ENCODE measurements at places on chromosomes 7 and 10.

DNA sequence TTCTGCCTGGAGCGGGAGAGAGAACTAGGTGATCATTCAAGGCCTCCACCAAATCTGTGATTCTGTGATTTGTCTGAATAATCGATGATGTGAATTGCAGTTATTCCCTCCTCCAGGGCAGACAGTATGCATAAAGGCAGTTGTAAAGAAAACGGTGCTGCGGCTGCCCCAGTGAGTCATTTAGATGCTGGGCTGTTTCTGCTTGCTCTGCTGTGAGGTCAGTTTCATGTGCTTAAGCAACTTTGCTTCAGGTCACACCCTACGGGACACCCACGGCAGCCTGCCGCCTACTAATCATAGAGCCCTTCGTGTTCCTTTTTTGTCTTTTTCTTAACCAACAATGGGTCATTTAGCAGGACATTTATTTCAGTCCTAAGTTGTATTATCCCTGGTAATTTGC lies 158.1 kb upstream of the PITRM1 start:
- DNase-seq: no peak

- no peak for DNase-seq
These were observed 3.5 kb upstream of the PRSS1 start for GRCh38 chr7:142745745-142746144.

GRCh38 chr10:51934373-51934772 lies 235.0 kb upstream of the CSTF2T start:
- DNase-seq: no peak

DNA sequence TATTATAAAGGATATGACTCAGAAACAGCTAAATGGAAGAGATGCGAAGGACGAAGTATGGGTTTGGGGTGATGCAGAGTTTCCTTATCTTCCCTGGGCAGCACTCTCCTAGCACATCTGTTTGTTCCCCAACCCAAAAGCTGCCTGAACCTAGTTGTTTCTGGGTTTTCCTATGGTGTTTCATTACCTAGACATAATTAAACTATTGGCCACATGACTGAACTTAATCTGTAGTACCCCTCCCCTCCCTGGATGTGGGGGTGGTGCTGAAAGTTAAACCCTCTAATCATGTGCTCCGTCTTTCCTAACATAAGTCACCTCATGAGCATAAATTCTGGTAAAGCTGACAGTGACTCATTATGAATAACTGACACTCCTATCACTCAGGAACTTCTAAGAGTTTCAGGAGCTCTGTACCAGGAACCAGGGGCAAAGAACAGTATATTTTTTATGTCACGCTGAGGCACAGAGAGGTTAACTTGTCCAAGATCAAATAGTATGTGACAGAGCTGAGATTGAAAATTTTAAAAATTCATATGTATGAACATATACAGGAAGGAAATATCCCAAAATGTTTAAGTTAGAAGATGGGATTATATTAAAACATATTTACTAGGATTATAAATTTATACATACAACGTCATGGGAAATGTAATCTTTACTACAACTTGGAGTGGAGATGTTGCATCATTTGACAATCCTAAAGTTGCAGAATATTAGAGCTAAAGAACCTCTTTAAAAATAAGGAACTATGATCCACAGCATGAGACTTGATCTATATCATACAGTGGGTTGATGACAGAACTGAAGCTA lies 4.8 kb downstream of the STRIP2 start:
- DNase-seq: no peak

GRCh38 chr7:77308792-77309191 lies 107.4 kb downstream of the GSAP start:
- no peak for DNase-seq

GRCh38 chr7:98168904-98169621 lies 42.2 kb upstream of the BHLHA15 start:
- DNase-seq: no peak

- DNase-seq: no peak
These were observed 187.0 kb upstream of the SLC26A5 start for GRCh38 chr7:103632972-103633371.

DNA sequence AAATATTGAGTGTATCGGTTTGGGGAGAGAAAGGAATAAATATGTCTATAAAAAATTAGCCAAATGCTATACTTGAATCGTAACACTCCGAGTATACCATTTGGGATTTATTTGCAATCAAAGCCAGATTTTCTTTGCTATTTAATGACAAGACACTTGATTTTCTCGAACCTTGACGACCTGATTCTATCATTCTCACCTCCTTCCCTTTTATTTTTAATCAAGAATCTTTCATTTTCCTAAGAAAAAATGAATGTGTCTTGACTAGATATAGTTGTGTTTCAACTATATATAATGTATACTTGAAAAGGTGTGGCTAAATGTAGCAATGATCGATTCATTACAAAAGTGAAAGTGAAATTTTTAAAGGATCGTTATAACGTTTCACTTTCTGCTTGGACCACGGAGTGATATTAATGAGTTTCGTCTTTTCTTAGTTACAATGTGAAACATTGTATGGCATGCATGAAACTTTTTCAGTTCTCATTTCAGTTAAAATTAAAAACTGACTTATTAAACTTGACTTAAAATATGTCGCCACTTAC lies 562 bp downstream of the NUB1 start:
- DNase-seq: no peak

DNA sequence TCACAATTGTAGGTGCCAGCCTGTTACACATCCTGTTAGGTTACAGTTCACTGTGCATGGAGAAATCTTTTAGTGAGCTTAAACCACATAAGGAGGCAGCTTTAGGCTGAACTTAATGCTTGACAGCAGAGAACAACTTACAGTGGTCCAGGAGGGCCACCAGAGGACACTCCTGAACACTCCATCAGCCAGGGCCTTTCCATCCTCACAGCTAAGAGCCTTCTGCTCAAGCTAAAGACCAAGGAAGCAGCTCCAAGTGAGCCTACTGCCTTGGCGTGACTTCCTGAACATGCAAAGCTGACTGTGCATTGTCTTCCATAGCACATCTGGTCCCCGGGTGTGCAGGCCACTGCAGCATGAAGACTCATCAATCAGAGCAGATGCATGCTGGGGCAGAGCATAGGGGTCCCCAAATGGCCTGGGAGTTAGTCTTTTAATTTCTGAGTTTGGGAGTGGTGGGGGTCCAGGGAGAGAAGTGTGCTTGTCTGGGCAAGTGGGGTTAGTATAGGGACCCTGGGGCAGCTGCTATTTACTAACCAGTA lies 105.0 kb downstream of the ZNF248 start:
- DNase-seq: no peak

DNA sequence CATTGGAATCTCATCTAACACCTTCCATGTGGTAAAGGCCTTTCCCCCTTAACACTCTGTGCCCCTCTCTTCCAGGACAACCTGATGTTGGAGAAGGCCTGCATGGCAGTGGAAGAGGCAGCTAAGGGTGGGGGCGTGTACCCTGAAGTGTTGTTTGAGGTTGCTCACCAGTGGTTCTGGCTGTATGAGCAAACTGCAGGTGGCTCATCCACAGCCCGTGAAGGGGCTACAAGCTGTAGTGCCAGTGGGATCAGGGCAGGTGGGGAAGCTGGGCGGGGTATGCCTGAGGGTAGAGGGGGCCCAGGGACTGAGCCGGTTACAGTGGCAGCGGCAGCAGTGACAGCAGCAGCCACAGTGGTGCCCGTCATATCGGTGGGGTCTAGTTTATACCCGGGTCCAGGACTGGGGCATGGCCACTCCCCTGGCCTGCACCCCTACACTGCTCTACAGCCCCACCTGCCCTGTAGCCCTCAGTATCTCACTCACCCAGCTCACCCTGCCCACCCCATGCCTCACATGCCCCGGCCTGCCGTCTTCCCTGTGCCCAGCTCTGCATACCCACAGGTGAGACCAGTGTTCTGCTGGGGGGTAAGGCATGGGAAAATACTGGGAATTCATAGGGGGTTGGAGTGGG lies 12.4 kb downstream of the NDST2 start:
- no peak for DNase-seq

GRCh38 chr10:30812018-30812851 lies 182.7 kb upstream of the LYZL2 start:
- DNase-seq: no peak

DNA sequence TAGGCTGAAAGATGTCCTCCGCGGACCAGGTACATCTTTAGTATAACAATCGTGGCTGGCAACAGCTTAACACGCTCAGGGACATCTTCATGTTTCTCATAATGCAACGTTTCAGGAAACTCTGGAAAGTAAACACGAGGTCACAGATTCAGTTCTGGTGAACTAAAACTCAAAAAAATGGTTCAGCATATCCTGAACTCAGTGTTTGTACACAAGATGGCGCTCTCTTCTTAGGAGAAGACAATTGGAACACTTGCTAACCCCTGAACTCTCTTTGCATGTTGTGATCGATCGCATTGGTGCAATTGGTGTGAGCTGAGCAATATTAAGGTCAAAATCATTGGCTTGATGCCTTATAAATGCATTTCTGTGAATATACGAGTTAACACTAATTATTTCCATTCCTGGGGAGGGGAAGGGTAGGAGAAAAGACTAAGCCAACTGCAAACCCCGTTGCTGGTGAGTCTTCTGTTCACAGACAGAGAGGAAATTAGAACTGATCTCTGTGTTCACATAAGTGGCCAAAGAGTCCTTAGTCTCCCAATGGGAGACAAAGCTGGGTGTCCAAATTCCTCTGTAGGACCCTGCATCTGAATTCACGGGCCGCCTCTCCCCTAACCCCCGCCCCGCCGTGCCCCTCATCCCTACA lies 52.6 kb upstream of the FAM180A start:
- peak; percentile 62 for DNase-seq

DNA sequence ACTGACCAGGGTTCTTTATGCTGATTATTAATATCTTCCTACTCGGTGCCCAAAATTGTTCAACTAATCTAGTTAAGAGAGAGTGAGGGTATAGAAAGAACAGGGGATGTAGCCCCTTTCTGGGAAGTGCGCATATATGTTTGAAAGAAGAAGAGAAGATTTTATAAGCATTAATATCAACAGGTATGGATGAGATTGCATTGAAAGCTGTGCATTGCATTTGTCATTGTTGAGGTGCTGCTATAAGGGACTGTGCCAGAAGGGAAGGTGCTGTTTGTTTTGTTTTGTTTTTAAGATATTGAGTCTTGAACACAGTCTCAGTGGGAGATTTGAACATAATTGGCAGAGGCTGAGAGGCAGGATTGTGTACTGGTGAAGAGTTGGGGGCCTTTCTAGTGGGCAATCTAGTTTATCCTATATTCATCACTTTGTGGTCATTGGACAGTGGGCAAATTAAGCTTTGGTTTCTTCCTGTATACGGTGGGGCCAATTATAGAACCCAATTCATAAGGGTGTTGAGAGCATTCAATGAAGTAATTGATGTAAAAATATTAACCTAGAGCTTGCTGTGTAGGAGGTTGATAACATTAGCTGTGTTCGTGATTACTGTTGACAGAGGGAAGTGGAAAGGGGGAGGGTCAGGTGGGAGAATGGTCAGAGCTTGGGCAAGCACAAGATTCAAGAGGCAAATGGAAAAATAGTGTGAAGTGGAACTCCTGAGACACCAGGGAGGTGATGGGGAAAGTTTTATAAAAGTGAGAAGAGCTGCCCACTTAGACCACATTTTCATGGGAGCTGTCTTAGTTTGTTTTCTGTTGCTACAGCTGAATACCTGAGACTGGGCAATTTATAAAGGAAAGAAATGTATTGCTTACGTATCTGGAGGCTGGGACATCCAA lies 19.9 kb upstream of the PCGF5 start:
- DNase-seq: no peak

DNA sequence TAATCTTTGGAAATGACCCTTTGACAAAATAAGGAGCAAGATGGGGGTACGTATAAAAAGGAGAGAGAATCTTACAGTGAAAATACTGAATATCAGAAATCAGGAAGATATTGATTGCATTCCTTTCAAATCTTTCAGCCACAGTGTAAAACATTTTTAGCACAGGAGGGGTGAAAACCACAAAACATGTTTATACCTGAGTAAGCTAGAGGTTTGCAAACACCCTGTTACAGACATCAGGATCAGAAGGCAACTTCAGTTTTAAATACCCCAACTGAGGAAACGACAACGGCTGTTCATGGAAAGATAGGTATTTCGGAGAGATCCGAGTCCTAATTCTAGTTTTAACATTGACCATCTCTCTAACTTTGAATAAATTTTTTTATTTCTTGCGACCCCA lies 69.1 kb upstream of the ITGB1 start:
- DNase-seq: no peak

DNA sequence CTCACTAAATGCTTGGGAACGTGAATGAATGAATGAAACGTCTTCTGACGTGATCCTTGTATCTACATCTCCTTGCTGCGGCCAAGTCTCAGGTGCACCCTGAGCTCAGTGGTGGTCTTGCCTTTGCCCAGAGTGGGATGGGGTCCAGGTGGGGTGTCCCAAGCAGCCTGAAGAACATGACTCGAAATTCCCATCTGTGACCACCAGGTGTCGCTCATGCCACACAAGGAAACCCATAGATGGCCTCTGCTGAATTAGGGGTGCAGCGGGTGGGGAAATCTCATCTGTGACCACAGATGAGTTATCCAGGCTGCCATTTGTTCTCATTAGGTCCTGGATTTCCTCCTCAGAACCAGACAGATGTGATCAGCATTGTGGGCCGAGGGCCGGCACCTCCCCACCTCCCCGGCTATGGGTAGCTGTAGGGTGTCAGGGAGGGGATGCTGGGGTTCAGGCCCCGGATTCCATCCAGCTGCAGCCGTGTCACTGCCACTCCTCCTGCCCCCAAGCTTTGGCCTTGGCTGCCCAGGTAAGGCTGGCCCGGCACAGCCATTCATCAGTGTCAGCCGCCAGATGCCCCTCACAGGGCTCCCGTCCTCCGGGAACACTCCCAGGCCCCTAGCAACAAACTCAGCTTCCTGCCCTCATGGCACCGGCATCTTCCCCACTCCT lies 21.0 kb upstream of the GNA12 start:
- peak; percentile 28 for DNase-seq

DNA sequence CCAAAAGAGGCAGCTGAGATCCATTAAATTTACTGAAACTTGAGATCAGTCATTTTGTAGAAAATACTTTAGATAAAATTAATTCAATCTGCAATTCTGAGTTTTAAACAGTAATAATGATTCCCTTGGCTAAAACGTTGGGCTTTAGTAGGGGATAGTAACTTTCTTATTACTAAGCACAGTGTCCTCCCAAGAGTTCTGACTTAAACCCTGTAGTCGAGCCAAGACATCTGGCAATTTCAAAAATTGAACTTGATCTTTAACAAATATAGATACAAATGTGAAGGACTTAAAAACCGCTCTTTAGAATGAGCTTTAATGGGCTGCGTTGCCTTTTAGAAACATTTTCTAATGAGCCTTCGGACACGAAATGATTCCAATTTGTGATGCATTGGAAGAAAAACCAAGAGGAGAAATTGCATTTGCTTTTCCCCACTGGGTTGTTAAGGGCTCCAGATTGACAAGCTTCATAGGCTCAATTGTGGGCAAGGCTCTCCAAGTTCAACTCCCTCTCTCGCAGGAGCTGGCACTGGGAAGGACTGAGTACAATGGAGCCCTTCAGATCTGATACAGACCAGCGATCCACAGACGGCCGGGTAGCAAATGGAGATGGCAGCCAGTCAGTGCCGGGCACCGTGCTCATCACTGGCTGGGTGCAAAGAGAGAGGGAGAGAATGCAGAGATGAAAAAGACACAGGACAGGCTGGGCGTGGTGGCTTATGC lies 921.3 kb upstream of the AUTS2 start:
- DNase-seq: no peak

GRCh38 chr10:104580774-104581675 lies 60.1 kb upstream of the SORCS3 start:
- DNase-seq: peak; percentile 83

Data from HAP-1 (cell line).